ENCODE measurements at places on chromosomes 5 and 9. TPM values are rescaled to one million over a fixed set of nuclear protein-coding genes. Genes with fewer than 3 reads are reported as not detected.

Gene FBXO10
- 22.2 TPM for total RNA-seq

Gene IFNA21
- total RNA-seq, result not detected

Gene MOB3B
- 0.32 TPM for total RNA-seq

Gene CDH12
- total RNA-seq, result 0.16 TPM

Gene FOXD1
- 24.7 TPM for total RNA-seq

Gene SV2C
- total RNA-seq, result not detected

Gene HSD17B3
- not detected for total RNA-seq

Gene PHPT1
- total RNA-seq, result 49.8 TPM

Gene NUTM2F
- total RNA-seq, result not detected

Gene GABRA6
- total RNA-seq, result not detected

Gene SLC34A1
- not detected for total RNA-seq

Gene PANK3
- total RNA-seq, result 53.6 TPM

Gene SHISAL2B
- total RNA-seq, result not detected

Gene THBS4
- 5.0 TPM for total RNA-seq

Gene SLC36A1
- 19.1 TPM for total RNA-seq

Gene FAM169A
- total RNA-seq, result 4.7 TPM

Gene SPATA31D3
- total RNA-seq, result not detected

Gene PDLIM4
- total RNA-seq, result 78.2 TPM

Gene NTNG2
- 3.5 TPM for total RNA-seq

Gene SLC6A7
- total RNA-seq, result 0.16 TPM

Gene NUDT2
- total RNA-seq, result 26.6 TPM

Gene PIP5K1B
- total RNA-seq, result not detected

Gene NIPBL
- total RNA-seq, result 31.1 TPM

Gene LPAR1
- total RNA-seq, result 155 TPM

Gene C5
- total RNA-seq, result 2.4 TPM

Gene MORN5
- not detected for total RNA-seq

Gene TXN
- 177 TPM for total RNA-seq

Gene ROPN1L
- total RNA-seq, result 0.32 TPM

Gene TMEM171
- total RNA-seq, result 27.3 TPM

Gene SLC4A9
- not detected for total RNA-seq

Gene PLAC8L1
- not detected for total RNA-seq

Gene ZNF622
- 44.7 TPM for total RNA-seq

Gene PCDHGA7
- 7.2 TPM for total RNA-seq

Gene ADRA1B
- total RNA-seq, result 0.49 TPM

Gene SELENOP
- 145 TPM for total RNA-seq

Gene NIPAL4
- 0.12 TPM for total RNA-seq

Gene PCDHAC2
- total RNA-seq, result 0.73 TPM

Gene ACOT12
- total RNA-seq, result not detected

Gene TMEM174
- not detected for total RNA-seq

Gene TOR1A
- total RNA-seq, result 43.7 TPM

Gene NUTM2G
- not detected for total RNA-seq

Gene GABRB2
- under 0.01 TPM for total RNA-seq

Gene SLCO6A1
- total RNA-seq, result not detected

Gene SPEF2
- total RNA-seq, result 5.5 TPM

Gene MIER3
- total RNA-seq, result 21.6 TPM

Gene IPO11
- 18.3 TPM for total RNA-seq

Gene HAPLN1
- 179 TPM for total RNA-seq

Gene AMBP
- total RNA-seq, result 0.12 TPM

Gene SETD9
- total RNA-seq, result 10.4 TPM

Gene DOLK
- 31.8 TPM for total RNA-seq

Gene OR1Q1
- 0.36 TPM for total RNA-seq

Gene LHX2
- not detected for total RNA-seq

Gene CCDC183
- 0.73 TPM for total RNA-seq

Gene ADGRD2
- not detected for total RNA-seq

Data from hair follicle dermal papilla cell (primary cell).